ENCODE measurements at places on chromosomes 4 and X.

DNA sequence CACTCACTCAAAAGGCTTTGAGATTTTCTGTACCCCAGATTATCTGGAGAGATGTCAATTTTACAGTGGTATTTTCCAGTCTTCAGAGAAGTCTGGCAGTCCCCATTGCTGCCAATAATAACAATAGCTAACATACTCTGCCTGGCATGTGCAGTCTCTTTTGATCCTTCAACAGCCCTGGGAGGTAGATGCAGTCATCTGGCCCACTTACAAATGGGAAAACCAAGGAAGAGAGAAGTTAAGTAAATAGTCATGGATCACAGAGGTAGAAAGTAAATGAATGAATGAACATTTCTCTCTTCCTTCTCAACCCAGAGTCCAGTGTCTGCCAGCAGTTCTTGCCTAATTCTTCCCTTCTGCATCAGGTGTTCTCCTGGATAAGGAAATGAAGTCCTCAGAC is 113.0 kb upstream of the EDNRA start:
- no peak for DNase-seq

GRCh38 chr4:110589297-110589696 is 33.6 kb downstream of the PITX2 start:
- DNase-seq, result no peak

- no peak for DNase-seq
Measured at GRCh38 chr4:89298155-89298554, 9.4 kb downstream of the GPRIN3 start.

DNA sequence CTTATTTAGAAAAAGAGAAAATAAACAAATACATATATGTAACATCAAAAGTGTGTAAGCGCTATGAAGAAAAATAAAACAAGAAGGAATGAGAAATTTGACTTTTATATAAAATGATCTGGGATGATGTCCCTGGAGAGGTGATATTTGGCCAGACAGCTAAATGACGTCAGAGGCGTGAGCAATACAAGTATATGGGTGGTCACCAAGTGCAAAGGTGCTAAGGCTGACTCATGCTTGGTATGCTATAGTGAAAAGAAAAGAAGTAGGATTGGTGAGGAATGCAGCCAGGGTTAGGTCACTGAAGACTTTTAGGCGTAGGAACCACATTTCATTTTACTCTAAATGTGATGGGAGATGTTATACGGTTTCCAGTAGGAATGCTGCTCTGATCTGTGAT is 1049.1 kb upstream of the TENM3 start:
- no peak for DNase-seq

GRCh38 chr4:140071806-140072205 is 82.2 kb downstream of the MAML3 start:
- peak; percentile 91 for DNase-seq

DNA sequence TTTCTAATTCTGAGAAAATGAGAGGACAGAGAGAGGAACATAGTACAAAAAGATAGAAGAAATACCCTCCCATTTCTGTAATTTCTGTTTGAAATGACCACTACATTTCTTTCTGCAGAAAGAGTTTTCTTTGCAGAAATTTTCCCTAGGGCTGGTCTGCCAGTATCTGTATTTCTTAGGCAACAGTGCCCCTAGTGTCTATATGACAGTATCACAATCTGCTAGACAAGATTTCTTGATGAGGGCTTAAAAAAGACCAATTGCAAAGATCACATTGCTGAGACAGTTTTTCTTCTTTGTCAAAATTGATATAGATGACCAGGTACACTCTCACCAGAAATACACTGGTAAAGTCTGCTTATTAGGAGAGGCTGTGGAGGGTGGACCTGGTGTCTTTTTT is 81.0 kb upstream of the ZDHHC15 start:
- DNase-seq, result no peak

GRCh38 chr4:156677131-156677531 is 294.5 kb downstream of the PDGFC start:
- DNase-seq, result no peak

- DNase-seq, result no peak
Measured at GRCh38 chr4:26594778-26595177, 10.9 kb downstream of the TBC1D19 start.

- DNase-seq, result peak; percentile 70
Measured at GRCh38 chr4:40908702-40909362, 159.1 kb downstream of the NSUN7 start.

GRCh38 chr4:111854494-111855087 is 290.7 kb upstream of the FAM241A start:
- peak; percentile 22 for DNase-seq

- DNase-seq, result no peak
Measured at GRCh38 chrX:122475306-122475705, 708.8 kb upstream of the GRIA3 start.

- DNase-seq, result no peak
Measured at GRCh38 chr4:105092356-105092755, 54.3 kb upstream of the TET2 start.

DNA sequence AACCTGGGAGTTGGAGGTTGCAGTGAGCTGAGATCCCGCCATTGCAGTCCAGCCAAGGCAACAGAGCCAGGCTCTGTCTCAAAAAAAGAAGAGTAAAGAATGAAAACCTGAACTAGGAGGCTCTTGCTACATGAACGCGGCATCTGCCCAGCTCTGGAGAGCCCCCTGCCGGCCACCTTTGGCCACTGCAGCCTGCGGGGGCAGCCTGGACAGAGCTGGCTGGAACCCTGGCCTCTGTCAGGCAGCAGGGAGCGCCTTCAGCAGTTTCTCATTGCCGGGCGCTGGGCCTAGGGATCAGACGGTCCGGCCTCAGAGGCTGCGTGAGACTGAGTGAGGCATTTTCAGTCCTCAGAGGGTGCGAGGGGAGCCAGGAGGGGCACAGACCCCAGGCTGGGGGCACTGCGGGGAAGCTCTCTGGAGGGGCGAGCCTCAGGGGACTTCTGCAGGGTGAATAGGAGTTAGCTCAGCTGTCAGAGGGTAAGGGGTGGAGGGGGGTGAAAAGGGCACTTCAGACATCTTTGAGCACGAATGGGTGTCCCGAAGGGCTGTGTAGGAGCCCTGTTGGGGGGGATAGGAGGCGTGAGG is 17.5 kb downstream of the DOK7 start:
- peak; percentile 57 for DNase-seq

- DNase-seq, result no peak
Measured at GRCh38 chrX:131746491-131746968, 202.7 kb downstream of the OR13H1 start.

DNA sequence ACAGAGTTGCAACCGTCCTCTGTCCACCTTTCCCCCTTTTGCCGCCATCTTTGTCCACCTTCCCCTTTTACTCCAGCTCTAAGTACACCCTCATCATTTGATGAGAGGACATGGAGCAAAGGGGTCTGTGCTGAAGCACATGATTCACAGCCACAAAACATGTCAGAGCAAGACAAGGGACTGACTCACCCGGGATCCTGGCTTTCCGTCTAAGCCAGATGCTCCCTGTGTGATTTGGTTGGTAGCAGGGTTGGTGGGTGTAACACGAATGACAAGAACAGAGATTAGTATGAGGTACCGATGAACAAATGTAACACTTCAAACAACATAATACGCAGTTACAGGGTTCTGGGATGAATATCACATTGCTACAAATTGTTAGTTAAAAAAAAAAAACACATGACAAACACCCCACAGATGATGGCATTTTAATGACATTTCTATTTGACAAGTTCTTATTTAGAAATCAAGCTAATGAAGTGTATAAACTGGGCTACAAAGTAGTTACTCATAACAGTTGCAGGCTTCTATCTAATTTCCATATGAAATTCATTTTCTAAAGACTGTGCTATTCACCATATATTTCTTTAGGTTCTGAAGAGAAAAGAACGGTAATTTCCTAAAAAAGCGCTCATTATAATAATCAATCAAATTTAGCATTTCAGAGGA is 71.4 kb upstream of the ETNPPL start:
- no peak for DNase-seq

DNA sequence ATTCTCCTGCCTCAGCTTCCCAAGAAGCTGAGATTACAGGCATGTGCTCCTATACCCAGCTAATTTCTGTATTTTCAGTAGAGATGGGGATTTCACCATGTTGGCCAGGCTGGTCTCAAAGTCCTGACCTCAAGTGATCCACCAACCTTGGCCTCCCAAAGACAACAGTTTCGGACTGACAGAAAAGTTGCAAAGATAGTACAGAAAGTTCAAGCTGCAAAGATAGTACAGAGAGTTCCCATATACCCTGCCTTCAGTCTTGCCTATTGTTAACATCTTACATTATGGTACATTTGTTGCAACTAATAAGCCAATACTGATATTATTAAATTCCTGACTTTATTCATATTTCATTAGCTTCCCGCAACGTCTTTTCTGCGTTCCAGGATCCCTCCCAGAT is 65.8 kb downstream of the SUPT20HL2 start:
- DNase-seq, result no peak

GRCh38 chr4:182091128-182091527 is 152.1 kb upstream of the TENM3 start:
- no peak for DNase-seq

DNA sequence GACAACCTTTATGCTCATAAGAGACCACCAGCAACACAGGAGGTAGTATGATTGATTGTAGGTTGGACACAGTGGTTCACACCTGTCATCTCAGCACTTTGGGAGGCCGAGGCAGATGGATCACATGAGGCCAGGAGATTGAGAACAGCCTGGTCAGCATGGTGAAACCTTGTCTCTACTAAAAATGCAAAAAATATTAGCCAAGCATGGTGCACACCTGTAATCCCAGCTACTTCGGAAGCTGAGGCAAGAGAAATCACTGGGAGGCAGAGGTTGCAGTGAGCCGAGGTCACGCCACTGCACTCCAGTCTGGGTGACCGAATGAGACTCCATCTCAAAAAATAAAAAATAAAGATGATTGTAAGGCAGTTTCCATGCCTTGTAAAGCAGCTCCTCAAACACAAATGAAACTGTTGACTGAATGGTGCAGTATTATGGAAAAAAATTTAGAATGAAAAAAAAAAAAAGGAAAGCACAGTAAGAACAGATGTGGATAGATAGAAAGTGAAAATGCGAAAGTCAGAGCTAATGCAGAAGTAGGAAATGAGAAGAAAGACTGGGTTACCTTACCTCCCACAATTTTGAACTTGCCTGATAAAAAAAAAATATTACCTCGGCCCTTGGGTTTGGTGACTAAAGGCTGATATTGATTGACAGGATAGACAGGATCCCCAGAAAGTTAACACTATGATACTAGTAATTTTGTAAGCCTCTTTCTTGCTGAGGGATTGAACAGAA is 249.2 kb upstream of the TRAM1L1 start:
- no peak for DNase-seq

DNA sequence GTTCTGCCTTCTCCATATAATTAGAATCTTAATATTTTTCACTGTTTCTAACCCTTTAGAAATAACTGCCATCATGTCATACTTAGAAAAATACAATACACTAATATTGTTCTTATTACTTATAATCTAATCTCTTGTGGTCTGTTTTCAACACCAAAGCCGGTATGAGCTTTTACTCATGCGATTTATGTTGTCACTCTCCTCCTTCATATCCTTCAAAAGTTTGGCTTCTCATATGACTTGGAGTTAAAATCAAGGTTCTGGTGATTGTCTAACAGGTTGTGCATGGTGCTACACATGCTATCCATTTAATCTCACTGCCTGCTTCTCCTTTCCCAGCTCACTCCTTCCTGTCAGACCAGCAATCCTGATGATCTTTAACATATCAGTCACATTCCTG is 1392.9 kb downstream of the ARAP2 start:
- no peak for DNase-seq

- no peak for DNase-seq
Measured at GRCh38 chr4:75921910-75922309, 18.9 kb downstream of the NAAA start.

- no peak for DNase-seq
Measured at GRCh38 chrX:149715468-149715867, 3.6 kb downstream of the MAGEA11 start.

- DNase-seq, result no peak
Measured at GRCh38 chr4:74590476-74590875, 145.5 kb downstream of the AREG start.

- no peak for DNase-seq
Measured at GRCh38 chr4:173038192-173038896, 130.3 kb upstream of the GALNT7 start.

DNA sequence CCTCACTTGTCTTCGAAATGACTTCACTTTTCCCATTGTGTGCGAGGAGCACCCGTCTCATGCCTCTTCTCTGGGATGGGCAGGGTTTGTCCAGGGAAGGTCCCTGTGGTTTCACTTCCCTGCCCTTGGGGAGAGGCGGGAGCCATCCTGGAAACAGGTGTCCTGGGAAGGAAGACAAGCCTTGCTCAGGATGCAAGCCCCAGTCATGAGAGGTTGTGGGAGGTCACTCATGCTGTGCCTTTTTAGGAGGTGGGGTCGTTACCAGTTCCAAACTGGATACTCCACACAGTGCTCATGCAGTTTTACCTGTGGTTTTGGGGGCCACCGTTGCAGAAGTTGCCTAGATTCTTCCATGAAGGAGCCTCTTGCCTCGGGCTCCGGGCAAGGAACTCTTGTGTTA is 3.8 kb downstream of the RGS12 start:
- DNase-seq, result no peak

DNA sequence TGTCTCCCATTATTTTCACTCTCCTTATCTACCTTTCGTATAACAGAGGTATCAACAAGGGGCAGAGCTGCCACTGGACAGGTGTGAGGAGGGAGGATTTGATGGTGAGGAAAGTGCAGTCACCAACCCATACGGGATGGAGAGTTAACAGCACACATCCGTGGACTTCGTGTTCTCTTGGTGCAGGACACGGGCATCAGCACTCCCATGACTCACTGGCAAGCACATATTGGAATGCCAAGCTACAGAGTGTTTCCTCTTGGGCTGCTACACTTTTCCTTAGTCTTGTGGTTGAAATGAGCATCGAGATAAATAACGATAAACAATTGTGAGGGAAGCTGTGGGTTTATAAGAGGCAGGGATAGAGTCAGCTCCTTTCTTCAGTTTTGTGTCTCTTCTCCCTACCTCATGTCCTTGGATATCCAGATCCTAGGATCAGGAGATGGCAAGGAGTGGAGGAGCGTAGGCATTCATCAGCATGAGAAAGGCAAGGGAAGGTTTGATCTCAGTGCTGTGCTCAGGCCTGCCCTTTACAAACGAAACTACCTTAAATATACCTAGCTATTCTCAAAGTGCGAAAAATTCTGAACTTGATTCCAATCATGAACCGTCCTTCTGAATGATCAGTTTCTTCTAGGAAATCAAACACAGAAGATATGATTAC is 96.3 kb downstream of the ZNF827 start:
- DNase-seq, result no peak

DNA sequence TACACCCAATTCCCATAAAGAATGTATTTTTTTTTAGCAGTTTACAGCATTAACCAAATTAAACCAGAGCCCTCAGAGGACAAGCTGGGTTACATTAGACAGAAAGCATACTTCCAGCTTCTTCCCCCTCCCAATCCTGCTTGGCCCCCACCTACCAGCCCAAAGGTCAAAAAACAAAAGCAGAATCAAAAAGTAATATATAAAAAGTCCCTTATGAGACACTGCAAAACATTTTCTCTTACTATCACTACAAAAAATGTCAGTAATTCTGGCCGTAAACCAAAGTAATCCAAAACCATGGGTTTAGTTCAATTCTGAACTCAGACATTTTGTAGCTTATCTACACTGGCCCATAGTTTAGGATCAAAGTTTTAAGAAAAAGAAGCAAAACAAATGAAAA is 38.0 kb downstream of the APBB2 start:
- DNase-seq, result no peak

- DNase-seq, result peak; percentile 1
Measured at GRCh38 chrX:127764674-127765073, 287.5 kb downstream of the ACTRT1 start.

- no peak for DNase-seq
Measured at GRCh38 chr4:120857312-120857711, 65.2 kb downstream of the PRDM5 start.

- DNase-seq, result no peak
Measured at GRCh38 chr4:5774416-5775036, 63.5 kb downstream of the EVC start.

All from MV-4-11 (cell line).